GM12878 (cell line): ENCODE measurements at places on chromosomes 5 and 9.

DNA sequence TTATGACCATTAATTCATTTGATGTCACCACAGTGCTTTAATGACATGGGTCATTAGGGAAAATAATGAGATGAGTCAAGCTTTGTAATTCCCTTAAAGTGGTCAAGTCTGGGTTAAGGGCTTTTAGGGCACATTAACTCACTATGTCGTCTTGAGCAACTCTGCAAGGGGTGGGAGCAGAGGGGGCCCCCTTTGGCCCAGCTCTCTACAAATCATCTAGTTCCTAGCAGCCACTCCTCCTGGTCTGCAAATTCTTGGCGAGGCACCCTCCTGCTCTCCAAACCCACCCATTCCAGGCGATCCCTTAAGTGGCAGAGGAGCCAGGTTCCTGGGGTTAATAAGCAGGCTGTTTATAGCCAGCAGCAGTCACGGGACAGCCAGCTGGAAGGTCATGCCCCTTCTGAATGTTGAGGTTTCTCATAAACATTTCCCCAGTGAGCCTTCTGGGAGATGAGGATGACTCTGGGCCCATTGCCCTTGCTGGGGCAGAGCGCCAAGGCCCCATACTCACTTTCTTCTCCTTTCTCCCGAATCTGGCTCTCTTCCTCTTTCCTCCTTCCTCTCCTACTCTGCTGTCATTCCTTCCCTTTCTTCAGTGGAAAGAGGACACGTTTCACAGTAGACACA is 14.3 kb upstream of the GPX3 start:
- no peaks in the 10 kb centered on the region for H3K27me3 ChIP-seq
- no peaks in the 10 kb centered on the region for H3K4me1 ChIP-seq
- no peaks in the 10 kb centered on the region for H3K36me3 ChIP-seq
- H3K27ac ChIP-seq: no peak overlapping the region

- peaks cover 8% of the 10 kb centered on the region; the same call in 1 of the 2 replicates for H3K27me3 ChIP-seq
- H3K27ac ChIP-seq: no peak overlapping the region
- H3K36me3 ChIP-seq: no peaks in the 10 kb centered on the region
- H3K4me3 ChIP-seq: peak overlapping the region; percentile 29; the same call in 1 of the 2 replicates
- no peak for DNase-seq
Observed at GRCh38 chr9:122158202-122158601, 1.4 kb downstream of the NDUFA8 start.

DNA sequence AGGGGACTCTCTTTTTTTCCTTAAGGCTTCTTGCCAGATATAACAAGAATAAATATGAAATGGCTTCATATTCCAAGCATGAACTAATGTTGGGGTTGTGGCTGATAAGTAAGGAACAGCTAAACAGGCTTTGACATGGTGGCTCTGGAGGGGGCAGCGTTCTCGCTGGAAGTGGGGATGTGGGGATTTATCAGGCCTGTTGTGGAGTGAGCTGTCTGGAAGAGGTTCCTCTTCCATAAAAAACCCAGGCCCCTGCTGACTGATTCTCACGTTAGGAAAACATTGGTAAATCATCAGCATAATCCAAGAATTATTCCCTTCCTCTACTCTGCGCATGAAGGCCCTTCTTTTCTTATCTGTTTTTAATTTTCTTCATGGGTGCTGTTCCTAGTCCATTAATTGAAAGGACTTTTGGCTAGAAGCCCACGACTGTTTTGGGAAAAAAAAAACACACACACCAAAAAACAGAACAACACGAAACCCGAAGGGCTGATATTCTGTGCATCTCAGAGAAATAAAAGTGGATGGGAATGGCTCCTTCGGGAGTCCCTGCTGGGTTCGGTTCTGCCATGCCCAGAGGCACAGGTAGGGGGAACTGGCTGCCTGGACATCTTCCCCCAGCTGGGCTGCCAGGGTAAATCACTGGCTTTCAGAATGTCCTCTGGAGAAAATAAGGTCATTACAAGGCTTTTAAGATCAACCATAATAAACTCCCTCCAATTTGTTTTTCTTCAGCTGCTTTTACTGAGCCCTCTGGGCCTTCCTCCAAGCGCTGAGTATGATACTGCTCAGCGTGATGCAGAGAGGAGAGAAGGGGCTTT is 297.0 kb downstream of the SLIT3 start:
- no peak overlapping the region for H3K4me3 ChIP-seq
- DNase-seq: no peak
- H3K4me1 ChIP-seq: no peaks in the 10 kb centered on the region
- no peaks in the 10 kb centered on the region for H3K36me3 ChIP-seq
- no peak overlapping the region for H3K27ac ChIP-seq
- H3K27me3 ChIP-seq: no peaks in the 10 kb centered on the region; the same call in 1 of the 2 replicates

DNA sequence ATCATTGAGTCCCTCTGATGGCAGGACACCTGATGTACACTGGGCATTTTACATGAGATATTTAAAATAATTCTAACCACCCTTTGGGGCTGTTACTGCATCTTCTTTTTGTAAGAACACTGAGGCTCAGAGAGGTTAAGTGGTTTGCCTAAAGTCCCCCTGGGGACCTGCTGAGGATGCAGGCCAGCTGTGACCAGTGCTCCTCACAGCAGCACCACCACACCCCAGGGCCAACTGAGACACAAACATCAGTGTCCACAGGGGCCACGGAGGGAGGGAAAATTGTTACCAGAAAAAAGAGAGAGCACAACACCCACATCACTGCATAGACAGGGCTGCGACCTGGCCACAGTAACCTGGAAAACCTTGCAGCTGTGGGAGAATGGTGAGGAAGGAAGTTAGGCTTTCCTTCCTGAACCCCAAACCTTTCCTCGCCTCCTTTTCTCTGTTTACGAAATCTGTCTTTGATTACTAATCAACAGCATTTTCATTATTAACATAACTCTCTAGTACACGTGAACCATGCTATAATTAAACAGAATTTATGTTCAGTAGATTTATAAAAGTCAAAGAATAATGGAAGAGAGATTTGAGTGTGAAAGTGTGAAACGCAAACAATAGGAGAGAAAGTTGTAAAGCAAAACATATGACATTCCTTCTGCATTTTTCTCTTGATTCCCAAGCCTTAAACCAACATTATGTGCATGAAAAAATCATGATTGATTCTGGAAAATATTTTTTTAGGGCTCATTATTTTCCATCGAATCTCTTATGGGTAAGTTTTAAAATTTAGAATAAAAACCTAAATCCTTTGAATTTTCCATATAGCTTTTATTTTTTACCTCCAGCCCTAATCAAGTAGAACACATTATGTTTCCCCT is 228.1 kb upstream of the DAPK1 start:
- H3K27ac ChIP-seq: no peak overlapping the region
- peaks cover 11% of the 10 kb centered on the region for H3K4me1 ChIP-seq
- no peak overlapping the region for H3K4me3 ChIP-seq
- H3K36me3 ChIP-seq: no peaks in the 10 kb centered on the region
- H3K27me3 ChIP-seq: no peaks in the 10 kb centered on the region
